Neural progenitor cell (in vitro differentiated cells): ENCODE measurements at places on chromosomes 6 and 20.

GRCh38 chr6:136326038-136326553, 36.5 kb upstream of the BCLAF1 start:
- no peak for DNase-seq

DNA sequence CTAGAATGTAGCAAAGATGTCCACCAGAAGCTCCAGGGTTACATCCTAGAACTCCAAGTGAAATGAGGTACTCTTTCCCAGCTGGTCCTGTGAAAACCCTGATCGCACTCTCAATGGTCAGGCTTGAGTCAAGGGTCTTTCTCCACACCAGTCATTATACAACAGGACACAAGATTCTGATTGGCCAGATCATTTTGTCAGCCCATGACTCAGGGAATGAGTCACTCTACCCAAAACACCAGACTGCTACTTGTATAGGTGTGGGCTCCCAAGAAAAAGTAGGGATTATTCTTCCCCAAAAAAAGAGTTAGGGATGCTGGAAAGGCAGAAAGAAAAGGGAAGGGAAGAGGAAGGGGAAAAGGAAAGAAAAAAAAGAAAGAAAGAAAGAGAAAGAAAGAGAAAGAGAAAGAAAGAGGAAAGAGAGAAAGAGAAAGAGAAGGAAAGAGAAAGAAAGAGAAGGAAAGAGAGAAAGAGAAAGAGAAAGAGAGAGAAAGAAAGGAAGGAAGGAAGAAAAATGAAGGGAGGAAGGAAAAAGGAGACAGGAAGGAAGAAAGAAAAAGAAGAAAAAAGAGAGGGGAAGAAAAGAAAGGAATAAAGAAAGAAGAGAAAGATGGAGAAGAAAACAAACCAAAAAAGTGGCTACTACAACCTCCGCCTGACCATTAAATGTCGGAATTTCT, 30.5 kb downstream of the ANKEF1 start:
- no peak for DNase-seq

GRCh38 chr20:35698298-35699126, 640 bp downstream of the NFS1 start:
- peak; percentile 47 for DNase-seq

DNA sequence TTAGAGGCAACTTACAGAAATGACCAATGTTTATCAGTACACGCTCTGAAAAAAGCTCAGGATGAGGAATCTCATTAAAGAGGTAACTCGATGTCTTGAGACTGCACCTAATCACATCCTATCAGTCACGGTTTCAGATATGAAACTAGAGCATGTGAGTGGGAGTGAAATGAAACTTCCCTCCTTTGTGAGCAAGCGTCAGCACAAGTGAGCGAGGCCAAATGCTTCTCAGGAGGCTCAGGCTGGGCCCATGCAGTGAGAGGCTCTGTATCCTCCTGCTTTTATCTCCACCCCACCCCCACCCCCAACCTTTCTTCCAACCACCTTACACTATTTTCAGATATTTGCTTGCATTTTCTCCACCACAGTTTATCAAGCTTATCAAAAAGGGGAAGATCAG, 140.8 kb upstream of the RIMS1 start:
- peak; percentile 34 for DNase-seq

- no peak for DNase-seq
Measured at GRCh38 chr20:57959018-57959417, 249.2 kb upstream of the PMEPA1 start.

DNA sequence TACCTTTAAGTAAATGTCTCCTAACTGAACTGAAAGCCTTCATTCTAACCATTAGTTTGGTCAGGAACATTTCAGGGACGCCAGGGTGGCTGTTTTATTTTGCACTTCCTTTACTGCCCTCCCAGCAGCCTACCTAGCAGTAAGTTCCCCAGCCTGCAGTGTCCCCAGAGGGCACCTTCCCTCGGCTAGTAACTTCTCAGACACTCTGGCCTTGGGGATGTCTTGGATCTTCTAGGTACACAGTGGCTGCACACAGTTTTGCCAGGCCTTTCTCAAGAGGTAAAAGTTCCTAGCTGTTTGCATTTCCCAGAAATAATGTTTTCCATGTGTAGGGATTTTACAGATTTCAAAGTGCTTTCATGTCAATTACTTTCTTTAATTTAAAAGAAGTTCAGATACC, 378 bp upstream of the LAMA2 start:
- peak; percentile 7 for DNase-seq

DNA sequence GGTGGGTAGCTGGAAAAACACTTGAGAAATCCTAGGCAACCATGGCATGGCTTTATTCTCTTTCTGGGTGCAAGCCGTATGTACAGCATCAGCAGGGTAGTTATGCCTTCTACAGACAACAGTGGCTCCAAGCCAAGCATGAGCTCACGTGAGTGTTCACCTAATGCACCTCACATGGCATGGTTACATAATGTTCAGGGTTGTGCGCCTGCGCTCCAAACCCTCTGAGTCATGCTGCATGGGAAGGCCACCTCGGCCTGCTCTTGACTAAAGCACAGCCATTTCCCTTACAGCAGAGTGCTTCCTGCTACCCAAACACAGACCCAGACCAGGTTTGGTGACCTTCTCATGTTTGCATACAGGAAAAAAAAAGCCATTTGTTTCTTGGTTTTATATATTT, 96.2 kb downstream of the VIP start:
- DNase-seq = peak; percentile 17

DNA sequence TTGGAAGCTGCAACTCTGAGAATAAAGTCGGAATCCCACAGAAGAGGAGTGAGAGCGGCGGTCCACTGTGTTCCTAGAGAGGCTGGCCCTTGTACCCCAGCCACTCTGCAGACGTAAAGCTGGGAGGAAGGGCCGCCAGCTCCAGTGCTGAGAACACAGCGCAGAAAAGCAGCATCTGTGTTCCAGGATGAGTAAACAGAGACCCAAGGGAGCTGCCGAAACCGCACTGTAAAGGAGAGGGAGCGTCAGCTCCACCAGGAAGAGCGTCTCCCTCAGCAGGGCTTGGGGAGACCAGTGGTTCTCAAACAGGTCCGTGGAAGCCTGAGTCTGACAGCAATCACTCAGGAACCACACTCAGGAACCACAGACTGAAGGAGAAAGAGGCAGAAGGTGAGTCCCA, 134.0 kb downstream of the WDR27 start:
- no peak for DNase-seq

- DNase-seq = peak; percentile 48
Measured at GRCh38 chr20:10747019-10747418, 73.2 kb upstream of the JAG1 start.

GRCh38 chr6:71608646-71609045, 277.7 kb upstream of the RIMS1 start:
- DNase-seq = no peak

- no peak for DNase-seq
Measured at GRCh38 chr6:7124636-7125035, 16.9 kb downstream of the RREB1 start.

DNA sequence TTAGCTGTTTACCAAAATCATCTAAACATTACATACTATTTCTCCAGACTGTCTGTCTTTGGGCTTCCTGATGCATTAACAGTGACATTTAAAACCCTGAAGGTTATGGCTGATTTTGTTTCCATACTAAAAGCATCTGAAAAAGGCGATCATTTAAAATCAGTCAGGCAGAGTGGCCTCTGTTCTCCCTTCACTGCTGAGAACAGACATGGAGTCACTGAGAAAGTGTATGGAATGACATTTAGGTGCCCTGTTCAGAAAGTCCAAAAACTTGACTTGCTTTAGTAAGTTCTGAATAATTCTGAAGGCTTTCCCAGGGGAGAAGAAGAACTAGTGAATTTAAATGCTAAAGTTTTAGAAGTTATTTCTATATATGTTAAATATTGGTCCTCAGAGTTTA, 83.0 kb downstream of the MAP7 start:
- no peak for DNase-seq

- DNase-seq = no peak
Measured at GRCh38 chr6:122631571-122632249, 21.5 kb downstream of the PKIB start.

DNA sequence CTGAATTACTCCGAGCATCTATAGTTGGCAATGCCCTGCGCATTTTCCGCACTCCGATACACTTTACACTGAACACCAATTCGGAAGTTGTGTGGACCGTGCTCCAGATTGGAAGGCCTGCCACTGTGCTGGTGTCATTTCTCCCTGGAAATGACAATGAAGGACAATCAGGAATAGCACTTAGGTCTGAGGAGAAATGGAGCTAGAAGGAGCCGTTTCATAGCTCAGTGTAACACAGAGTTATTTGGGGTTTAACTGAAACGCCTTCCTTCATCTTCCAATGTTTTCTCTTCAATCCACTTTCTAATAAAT, 501 bp upstream of the PLA2G7 start:
- no peak for DNase-seq

DNA sequence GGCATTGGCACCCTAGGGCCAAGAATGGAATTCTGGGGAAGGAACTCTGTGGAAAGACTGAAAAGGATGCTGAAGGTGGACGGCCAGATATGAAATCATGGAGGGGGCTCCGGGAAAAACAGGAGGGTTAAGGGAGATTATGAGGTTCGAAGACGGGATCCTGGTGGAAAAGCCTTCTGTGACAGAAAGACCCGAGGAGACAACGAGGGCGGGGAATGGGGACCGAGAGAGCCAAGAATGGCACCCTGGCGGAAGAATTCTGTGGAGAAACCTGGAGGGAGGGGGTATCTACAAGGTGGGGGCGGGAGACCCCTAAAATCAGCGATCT, 426 bp downstream of the TRMT6 start:
- DNase-seq = no peak

DNA sequence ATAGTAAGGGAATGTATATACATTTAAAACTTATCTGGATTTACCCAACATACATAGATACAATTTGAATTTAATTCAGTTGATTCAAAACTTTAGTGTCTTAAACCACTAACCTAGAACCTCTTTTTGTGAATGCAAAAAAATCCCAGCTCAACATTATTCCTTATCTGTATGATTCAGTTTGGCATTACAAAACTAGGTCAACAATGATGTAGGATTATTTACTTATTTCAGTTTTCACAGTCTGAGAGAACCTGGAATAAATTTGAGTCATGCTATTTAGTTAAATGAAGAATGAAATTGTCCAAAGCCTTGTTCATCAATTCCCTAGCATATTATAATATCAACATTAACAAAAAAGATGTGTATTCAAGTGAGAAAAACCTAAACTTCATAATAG, 7.4 kb upstream of the PLCB1 start:
- DNase-seq = no peak

DNA sequence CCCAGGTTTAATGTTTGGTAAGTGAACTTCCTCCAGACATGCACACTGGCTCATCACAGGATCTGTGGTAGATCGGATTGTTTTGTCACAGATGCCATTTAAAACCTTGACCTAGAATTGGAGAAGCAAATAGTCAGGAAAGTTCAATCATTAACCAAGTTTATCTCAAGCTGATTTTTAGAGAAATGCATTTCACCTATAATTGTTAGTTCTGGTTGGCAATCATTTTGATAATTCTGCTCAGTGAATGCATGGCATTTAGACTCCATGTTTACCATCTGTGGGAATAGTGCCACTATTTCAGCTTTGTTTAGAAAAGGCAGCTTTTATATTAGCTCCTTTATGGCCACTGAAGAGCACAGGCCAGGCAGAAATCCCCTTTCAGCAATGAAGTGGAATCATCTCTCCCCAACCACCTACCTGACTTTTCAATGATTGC, 73.9 kb upstream of the IPCEF1 start:
- no peak for DNase-seq

DNA sequence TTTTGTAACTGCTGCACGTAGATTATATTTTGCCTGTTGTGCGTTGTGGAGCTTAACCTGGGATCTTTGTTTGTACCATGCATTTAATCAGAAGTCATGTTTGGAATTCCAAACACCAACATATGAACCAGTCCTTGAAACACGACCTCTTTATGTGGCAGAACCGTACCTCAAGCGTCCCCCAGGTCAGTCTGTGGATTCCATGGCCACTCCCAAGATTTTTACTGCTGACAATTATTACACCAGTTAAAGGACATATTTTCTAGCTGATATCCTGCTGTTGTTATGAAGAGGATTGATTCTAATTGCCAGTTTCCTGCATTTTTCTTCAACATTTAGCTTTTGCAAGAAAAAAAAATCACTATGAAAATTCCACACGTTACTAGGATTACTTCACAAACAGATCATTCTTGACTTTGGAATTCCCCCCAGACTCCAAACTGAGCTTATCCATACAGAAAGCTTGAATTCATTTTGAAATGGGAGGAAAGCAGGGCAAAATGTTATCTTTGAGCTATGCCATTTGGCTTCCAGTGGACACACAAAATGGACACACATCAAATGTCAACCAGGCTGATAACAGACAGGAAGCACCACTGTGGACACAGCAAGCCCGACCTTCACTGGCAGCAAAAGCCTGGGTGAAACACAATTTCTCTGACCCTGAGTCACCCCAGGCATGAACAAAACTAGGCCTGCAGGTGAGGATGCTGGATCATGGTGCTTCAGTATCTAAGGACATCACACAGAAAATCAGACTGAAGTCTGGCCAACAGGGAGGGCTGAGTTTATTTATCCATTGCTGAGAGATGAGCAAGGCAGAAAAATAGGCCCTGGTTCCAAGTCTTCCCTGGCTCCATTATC, 542.9 kb upstream of the JAG1 start:
- no peak for DNase-seq

GRCh38 chr6:71478834-71479541, 190.4 kb downstream of the OGFRL1 start:
- DNase-seq = peak; percentile 36

DNA sequence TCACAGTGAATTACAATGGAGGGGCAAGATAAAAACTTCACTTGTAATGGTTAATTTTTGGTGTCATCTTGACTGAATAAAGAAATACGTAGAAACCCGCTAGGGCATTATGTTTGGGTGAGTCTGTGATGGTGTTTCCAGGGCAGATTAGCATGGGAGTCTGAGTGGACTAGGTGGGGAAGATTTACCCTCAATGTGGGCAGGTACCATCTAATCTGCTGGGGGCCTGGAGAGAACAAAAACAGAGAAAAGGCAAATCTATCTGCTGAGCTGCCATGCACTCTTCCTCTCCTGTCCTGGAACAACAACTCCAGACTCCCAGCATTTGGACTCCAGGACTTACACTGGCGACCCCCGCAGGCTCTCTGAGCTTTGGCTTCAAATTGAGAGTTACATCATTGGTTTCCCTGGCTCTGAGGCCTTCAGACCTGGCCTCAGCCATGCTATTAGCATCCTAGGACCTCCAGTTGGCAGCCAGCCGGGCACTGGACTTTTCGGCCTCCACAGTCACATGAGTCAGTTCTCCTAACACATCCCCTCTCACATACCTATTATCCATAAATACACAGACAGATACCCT, 19.7 kb downstream of the NINL start:
- DNase-seq = no peak
